ENCODE measurements at places on chromosomes 11 and 22.

- no peak for DNase-seq
Observed at GRCh38 chr11:108069947-108070346, 51.4 kb upstream of the ACAT1 start.

GRCh38 chr22:25357606-25358420 lies 138.4 kb downstream of the CRYBB2 start:
- DNase-seq = peak; percentile 55

- DNase-seq = no peak
Observed at GRCh38 chr11:16857186-16857585, 118.7 kb downstream of the C11orf58 start.

GRCh38 chr11:61476371-61476770 lies 32.2 kb upstream of the LRRC10B start:
- DNase-seq = no peak

DNA sequence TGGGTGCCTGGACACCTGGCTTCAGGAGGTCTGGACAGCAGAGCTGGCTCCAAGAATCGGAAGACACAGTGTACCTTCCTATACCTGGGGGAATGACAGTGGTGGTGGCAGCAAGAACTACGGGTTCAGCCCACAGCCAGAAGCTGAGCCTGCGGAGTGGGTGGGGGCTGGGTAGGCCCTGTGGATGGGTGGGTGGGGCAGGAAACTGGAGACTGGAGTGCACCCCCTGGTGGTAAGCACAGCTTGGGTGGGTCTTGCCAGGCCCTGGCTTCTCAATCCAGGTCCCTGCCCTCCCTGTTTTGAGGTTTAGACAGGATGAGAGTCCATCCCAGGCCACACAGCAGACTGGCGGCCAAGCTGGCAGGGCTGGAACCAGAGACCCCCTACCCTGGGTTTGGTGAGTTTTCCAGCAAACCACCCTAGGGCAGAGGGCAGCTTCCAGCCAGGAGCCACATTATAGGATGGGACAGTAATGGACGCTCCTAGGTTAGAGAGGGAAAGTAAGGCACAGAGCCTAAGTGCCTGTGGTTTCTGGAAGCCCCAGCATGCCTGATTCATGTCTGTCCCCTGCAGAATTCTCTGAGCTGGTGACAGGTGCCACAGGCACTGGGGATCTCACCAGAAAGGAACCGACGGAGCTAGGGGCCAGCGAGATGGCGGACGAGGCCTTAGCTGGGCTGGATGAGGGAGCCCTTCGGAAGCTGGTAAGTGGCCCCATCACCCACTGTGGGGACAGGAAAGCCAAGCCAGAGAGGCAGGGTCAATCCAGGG lies 1.7 kb downstream of the SMTN start:
- peak; percentile 94 for DNase-seq

GRCh38 chr22:23215294-23216241 lies 35.3 kb downstream of the BCR start:
- no peak for DNase-seq

GRCh38 chr22:29306175-29306834 lies at the start of gene GAS2L1:
TSS of gene GAS2L1 (plus strand) at chr22:29306650. CDS start at chr22:29308106, 1,456 bp downstream.
- peak; percentile 94 for DNase-seq

GRCh38 chr11:67289651-67290479 lies 762 bp downstream of the ANKRD13D start:
- DNase-seq = peak; percentile 74

- no peak for DNase-seq
Observed at GRCh38 chr11:87437844-87438223, 400.1 kb downstream of the TMEM135 start.
